ENCODE measurements at places on chromosomes 4 and X. TPM values are rescaled to one million over a fixed set of nuclear protein-coding genes. Genes with fewer than 3 reads are reported as not detected.
A peak's percentile ranks its signal among the peaks of the same experiment; 100 is the strongest.

The GYG2 gene
- polyA plus RNA-seq: 17.7 TPM

DNA sequence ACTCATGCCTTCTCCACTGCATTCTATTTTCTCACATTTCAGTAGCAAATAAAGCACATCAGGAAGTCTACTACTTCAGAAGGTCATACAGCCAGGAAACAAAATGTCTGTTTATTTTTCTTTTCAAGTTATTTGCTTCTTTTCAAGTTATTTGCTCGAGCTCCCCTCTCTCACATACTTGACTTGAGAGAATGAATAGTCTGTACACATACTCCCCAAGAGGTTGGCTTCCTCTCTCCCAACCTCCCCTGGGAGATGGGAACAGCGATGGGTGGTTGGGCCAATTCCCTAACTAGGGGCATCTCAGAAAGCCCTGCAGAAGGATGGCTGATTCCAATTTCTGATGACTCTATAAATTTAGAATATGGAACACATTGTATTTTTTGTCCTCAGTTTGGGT lies 64.7 kb upstream of the PTPN13 start:
- DNase-seq: no peak

The MGST2 gene
- polyA plus RNA-seq: 52.5 TPM

GRCh38 chrX:22742174-22742573 lies 257.6 kb upstream of the DDX53 start:
- DNase-seq: no peak

DNA sequence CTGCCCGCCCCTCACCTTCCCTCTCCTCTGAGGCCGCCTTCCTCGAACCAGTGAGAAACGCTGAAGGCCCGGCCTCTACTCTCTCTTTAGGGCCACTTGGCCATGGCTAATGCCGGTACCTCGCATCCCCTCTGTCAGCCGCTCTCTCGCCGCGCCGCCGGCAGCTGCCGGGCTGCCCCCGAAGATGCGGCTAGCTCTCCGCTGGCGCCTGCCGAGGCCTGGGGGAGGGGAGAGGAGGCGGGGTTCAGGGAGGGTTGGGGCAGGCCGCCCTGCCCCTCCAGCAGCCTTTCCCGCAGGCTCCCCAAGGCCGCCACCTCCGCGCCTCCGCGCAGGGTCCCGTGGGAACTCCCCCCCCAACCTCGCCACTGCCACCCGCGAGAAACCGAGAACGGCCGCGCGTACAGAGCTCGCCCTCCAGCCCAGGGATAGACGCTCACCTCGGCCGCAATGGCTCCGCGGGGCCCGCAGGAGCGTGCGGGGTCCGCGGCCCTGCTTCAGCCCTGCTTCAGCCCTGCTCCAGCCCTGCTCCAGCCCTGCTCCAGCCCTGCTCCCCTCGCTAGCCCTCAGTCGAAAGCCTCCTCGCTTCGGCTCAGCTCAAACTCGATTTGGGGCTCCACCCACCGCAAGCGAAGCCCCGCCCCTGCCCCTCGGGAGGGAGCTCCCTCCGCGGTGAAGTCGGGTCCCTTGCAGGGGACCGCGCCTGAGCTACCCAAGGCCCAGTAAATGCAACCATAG lies at the start of gene HUWE1:
Gene HUWE1, minus strand, starts transcription at position 569 of the 735 bp plus-strand sequence. CDS start 32,612 bp downstream, outside the sequence.
- DNase-seq: peak; percentile 79

DNA sequence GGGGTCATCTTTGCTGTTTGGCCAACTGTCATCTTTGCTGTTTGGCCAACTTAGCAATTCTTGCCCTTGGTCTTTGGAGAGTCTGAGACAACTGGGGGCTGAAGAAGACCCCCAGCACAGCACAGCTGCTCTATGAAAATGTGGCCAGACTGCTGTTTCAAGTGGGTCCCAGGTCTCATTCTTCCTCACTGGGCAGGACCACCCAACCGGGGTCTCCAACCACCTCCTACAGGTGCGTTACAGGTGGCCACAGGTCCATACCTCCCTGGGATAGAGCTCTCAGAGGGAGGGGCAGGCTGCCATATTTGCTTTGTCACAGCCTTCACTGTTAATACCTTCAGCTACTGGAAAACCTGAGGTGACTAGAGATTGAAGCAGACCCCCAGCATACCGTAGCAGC lies 82.1 kb upstream of the TCEAL2 start:
- DNase-seq: no peak

The CTAG1B gene
- polyA plus RNA-seq: not detected

The GLUD2 gene
- polyA plus RNA-seq: 5.6 TPM

DNA sequence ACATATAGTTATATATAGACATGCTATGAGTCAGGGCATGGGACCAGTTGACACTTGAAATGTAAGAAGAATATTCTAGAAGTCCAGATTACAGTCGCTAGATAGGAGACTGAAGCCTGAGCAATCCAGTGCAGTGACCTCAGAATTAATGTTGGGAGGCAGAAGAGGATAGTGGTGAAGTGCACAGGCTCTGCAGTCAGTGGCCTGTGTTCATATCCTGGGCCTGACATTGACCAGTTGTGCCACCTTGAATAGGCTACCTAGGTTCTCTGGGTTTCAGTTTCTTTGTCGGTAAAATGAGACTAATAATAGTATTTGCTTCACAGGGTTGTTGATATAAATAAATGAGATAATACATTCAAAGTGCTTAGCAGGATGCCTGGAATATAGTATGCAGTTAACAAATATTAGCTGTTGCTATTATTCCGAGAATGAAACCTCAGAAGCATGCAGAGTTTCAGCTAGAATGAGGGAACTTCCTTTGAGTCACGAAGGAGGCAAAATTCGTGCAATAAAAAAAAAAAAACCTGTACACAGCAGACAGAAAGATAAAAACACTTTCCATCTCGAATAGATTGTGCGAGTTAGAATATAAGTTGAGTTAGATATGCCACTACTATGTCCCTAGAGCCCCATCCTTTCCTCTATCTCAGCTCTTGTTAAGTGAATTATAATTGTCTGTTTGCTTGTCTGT lies 4.0 kb upstream of the SH2D1A start:
- no peak for DNase-seq

GRCh38 chrX:110966839-110967238 lies 129.2 kb upstream of the PAK3 start:
- no peak for DNase-seq

The EFHC2 gene
- 9.0 TPM for polyA plus RNA-seq

- DNase-seq: no peak
Observed at GRCh38 chr4:108644237-108644636, 6.2 kb upstream of the OSTC start.

GRCh38 chr4:7828011-7828720 lies 111.5 kb downstream of the AFAP1 start:
- peak; percentile 88 for DNase-seq

- DNase-seq: peak; percentile 31
Observed at GRCh38 chr4:94304365-94304971, 38.2 kb downstream of the HPGDS start.

The HS6ST2 gene
- polyA plus RNA-seq: 21.1 TPM

- no peak for DNase-seq
Observed at GRCh38 chr4:159706704-159707103, 603.8 kb downstream of the RAPGEF2 start.

- DNase-seq: no peak
Observed at GRCh38 chrX:10502961-10503360, 117.4 kb downstream of the MID1 start.

DNA sequence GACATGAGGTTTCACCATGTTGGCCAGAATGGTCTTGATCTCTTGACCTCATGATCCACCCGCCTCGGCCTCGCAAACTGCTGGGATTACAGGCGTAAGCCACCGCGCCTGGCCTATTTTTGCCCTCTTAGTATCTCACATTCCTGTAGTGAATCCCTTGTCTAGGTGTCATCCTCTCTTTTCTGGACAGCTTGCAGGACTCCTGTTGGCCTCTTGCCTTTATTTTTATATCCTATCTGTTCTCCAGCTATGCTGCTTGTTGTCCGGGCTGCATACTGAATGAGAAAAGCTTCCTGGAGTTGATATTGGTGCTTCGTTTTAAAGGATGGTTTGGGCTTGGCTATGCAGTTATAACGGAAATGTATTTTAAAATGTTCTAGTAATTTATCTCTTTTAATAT lies 148.6 kb downstream of the TLL1 start:
- no peak for DNase-seq

- no peak for DNase-seq
Observed at GRCh38 chr4:186660403-186660802, 63.3 kb downstream of the FAT1 start.

GRCh38 chrX:141733371-141733770 lies 34.8 kb upstream of the SPANXD start:
- no peak for DNase-seq

DNA sequence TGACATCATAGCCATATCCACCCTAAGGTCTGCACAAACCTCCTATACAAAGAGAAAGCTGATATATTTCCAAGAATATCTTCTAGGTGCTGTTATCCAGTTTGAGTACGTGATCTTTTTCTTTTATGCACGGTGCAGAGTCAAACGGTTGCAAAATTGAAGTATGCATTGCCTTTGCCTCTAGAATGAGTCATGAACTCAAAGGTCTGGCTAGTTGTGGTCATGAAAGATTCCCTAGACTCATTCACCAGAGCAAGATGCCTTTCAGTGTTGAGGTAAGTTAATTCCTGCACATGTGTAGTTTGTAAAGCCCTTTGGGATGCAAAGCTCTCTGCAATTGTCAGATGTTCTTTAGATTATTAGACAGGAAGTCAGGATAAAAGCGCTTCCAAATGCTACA lies 704.4 kb downstream of the PCDH19 start:
- no peak for DNase-seq

DNA sequence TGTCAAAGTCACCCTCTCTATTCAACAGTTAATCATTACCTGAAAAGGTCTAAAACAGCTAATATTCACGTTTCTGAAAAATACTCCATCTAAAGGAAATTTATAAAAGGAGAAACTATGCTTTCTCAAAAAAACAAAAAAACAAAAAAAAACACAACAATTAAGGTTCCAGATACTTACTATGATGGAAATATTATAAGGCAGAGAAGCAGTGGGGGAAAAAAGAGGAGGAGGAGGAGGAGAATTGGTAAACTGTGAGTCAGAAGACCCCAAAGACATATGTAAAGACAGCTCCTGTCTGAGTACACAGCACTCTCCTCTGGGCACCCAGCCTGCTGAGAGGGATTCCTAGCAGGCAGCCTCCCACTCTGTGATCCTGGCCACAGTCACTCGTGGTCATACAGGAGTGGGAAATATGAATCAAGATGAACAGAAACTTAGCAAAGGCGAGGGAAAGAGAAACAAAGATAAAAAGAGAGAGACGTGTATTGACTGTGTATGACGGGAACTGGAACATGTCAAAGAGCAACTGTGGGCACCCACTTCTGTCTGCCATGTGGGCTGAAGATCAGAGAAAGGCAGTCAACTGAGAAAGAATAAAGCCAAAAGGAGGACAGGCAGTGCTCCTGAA lies 12.5 kb downstream of the KLHL15 start:
- no peak for DNase-seq

GRCh38 chrX:133403984-133404383 lies 11.3 kb downstream of the GPC4 start:
- no peak for DNase-seq

The TRAM1L1 gene
- 17.5 TPM for polyA plus RNA-seq

DNA sequence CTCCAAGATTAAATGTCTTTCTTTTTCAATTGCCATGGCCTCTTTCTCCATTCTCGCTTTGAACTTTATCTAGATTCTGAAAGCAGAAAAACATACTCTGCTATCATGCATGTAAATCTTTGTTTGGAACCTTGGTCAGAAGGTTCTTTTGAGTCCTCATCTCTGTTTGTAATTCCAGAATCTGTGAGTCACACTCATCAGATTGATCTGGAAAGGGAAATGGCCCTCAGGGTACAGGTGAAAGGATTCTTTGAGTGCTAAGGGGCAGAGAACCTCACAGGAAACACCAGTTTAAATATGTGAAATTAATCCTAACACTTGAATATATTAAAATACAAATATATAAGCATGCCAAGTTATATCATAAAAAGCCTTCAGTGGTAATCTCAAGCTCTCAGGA lies 211.0 kb upstream of the ADGRL3 start:
- no peak for DNase-seq

The RAI2 gene
- polyA plus RNA-seq: 9.5 TPM

- peak; percentile 17 for DNase-seq
Observed at GRCh38 chrX:16087076-16087475, 36.3 kb upstream of the GRPR start.
